Vagina (tissue), 2 donors: ENCODE measurements at places on chromosomes 1 and 21.
A peak's percentile ranks its signal among the peaks of the same experiment; 100 is the strongest.

DNA sequence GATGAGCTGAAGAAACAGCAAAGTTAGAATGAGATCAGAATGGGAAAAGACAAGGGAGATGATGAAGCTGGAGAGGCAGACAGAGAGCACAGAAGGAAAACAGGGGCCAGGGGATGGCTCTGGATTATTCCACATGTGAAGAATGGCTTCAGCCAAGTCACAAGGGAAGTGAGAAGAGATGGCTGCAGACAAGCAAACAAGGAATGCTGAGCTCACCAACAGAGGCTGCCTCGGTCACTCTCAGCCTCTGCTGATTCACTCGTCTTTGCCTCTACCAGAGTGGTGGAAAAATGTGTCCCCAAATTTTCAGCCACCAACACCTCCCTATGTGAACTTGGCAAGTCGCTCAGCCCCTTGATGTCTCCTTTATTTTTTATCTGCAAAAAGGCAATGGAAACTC is 46.7 kb downstream of the TRABD2B start:
- DNase-seq, result no peak

GRCh38 chr1:36433102-36433501 is 17.1 kb downstream of the OSCP1 start:
- DNase-seq, result no peak

DNA sequence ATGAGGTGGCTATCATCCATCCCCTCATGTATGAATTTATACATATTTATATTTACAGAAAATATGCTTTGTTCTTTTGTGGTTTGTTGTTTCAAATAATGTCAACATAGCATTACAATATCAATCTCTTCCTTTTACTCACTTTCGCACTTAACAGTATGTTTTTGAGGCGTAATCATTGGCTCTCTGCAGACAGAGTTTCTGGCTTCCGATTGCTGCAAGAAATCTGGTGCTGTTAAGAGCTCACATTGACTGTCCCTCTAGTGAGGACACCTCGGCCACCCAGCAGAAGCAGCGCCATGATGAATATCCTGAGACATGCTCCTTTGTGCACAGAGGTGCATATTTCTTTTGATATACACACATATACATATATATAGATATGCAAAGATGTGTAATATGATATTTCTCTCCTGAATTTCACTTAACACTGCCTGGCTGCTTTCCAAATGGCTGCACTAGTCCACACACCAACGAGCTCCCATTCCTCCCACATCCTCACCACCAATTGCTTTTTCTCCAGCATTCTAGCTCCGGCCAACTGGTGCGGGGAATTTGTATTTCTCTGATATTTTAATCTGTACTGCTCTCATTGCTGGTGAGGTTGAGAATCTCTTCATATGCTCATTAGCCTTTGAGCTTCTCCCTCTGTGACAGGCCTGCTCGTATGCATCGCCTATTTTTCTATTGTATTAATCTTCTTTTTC is 248.4 kb downstream of the SIPA1L2 start:
- peak; percentile 20 for DNase-seq

DNA sequence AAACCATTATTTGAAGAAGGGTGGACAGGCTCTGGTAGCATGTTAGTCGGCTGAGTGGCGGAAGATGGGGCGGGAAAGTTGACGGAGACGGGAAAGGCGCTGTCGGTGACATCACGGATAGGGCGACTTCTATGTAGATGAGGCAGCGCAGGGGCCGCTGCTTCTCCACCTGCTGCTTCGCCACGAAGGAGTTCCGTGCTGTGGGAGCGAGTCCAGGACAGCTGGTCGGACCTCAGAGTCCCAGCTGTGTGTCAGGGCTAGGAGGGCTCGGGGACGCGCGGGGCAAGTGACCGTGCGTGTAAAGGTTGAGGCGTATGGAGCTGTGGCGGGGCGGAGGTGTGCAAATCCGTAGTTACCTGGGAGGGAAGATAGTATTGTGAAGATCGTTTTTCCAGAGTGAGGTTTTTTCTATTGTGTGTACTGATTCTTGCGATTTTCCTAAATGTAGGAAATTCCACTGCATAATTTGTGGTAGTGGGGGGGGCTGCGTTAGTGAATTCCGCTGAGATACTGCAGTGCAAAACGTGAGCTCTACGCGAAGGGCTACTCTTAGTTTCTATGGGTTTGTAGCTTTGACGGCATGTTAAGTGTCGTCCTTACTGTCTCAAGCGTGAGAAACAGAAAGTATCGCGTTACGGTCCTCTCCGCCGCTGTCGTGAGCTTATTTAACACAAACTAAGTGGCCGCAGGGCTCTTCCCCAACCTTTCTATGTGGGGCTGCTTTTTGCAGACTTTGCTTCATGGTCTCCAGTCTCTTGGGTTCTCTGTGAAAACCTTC is 111.2 kb upstream of the NBPF11 start:
- DNase-seq, result no peak

GRCh38 chr1:170397061-170397460 is 134.9 kb upstream of the GORAB start:
- no peak for DNase-seq

DNA sequence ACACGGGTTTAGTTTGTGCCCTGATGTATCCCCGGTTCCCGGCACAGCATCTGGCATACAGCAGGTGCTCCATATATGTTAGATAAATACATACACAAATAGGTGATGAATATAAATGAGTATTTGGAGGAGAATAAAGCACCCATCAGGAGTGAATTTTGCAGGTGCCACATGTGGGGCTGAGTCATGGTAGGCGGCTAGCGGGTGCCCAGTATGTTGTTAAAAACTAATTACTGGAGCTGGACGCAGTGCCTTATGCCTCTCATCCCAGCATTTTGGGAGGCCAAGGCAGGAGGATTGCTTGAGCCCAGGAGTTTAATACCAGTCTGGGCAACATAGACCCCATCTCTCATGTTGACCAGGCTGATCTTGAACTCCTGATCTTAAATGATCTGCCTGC is 16.7 kb upstream of the WASF2 start:
- no peak for DNase-seq

GRCh38 chr1:7267493-7267892 is 482.2 kb downstream of the CAMTA1 start:
- DNase-seq, result peak; percentile 25

DNA sequence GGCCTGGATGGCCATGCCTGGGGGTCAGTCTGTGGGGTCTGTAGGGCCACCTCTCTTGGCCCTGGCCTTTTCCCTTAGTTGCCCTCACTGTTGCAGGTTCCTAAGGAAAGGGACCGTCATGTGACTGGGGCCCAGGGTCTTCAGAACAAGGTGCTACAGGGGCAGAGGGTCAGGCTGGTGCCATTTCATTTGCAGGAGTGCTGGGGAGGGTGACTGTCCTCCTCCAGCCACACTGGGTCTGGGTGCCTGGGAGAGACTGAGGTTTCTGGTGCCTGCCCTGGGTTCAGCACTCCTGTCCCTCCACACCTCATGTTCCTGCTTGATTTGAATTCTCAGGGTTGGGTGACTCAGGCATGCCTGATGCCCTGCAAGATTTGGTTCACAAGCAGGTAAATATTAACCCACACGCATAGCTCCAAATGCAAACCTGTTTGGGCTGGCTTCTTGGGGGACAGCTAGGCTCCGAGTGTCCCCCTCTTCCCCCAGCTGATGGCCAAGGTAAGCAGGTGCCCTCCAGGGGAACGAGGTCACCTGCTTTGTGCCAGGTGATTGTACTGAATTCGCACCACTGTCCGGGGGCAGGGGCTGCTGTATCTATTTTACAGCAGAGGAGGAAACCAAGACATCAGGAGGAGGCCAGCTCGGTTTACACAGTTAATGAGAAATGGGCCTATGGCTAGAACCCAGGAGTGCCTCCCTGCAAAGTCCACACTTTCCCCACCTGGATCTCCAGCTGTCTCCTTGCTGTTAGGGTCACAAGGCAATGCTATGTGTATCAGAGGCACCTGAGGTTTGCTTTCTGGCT is 20.3 kb downstream of the ARHGEF10L start:
- no peak for DNase-seq

DNA sequence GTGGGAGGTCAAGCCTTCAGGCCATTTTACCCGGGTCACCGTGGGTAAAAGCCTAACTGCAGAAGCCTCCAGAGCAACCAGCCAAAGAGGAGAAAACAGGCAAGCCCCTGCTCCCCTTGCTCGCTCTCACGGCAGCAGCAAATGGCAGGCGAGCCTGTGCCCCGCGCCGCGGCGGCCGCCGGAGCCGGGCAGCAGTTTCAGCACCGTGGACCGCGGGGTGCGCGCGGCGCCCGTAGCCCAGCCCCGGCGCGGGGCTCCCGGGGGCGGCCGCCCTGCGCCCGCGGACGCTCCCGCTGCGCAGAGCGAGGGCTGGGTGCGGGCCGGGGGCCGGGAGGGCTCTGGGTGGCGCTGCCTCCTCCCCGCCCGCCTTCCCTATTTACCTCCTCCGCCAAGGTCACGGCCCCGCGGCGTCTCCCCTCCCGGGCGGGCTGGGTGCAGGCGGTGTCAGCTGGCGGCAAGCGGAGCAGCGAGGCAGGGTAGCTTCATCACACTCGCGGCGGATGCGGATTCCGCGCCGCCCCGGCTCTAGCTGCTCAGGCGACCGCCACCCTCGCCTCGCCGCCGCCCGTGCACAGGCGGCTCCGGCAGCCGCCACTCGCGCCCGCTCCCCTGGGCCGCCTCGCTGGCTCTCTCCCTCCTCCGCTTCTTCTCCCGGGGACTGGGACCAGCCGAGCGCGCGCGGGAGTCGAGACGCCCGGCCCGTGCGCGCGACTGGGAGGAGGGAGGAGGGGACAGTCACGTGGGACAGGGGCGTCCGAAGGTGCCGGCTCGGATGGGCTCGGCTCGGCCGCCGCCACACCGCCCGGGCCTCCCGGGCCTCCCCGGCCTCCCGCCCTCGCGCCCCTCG is at the start of gene RGS7:
Gene RGS7, minus strand, starts transcription at position 687 of the 847 bp plus-strand sequence.
- no peak for DNase-seq

DNA sequence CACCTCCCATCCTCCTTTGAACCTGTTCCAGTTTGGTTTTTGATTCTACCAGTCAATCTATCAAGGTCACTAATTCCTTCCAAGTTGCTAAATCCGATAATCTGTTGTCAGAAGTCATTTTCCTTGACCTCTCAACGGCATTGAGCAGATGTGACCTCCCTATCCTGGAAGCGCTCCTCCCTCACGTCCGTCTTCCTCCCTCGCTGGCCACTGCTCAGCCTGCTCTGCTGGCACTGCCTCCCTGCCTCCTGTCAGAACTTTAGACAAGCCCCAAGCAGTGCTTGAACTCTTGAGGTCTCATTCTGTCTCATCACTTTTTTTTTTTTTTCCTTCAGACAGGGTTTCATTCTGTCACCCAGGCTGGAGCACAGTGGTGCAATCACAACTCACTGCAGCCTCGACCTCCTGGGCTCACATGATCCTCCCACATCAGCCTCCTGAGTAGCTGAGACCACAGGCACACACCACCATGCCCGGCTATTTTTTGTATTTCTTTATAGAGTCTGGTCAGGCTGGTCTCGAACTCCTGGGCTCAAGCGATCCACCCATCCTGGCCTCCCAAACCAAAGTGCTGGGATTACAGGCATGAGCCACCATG is 4.4 kb upstream of the ACOT7 start:
- no peak for DNase-seq

DNA sequence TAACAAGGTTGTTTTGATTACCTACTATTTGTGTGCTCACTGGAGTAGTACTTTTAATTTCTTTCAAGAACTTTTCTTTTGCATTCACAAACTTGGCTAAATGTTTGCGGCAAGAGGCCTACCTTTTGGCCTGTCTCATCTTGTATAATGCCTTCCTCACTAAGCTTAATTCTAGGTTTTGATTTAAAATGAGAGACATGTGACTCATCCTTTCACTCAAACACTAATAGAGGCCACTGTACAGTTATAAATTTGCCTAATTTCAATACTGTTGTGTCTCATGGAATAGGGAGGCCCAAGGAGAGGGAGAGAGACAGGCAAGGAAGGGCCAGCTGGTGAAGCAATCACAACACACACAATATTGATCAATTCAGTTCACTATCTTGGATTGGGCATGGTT is 66.1 kb downstream of the ZNF644 start:
- DNase-seq, result no peak

DNA sequence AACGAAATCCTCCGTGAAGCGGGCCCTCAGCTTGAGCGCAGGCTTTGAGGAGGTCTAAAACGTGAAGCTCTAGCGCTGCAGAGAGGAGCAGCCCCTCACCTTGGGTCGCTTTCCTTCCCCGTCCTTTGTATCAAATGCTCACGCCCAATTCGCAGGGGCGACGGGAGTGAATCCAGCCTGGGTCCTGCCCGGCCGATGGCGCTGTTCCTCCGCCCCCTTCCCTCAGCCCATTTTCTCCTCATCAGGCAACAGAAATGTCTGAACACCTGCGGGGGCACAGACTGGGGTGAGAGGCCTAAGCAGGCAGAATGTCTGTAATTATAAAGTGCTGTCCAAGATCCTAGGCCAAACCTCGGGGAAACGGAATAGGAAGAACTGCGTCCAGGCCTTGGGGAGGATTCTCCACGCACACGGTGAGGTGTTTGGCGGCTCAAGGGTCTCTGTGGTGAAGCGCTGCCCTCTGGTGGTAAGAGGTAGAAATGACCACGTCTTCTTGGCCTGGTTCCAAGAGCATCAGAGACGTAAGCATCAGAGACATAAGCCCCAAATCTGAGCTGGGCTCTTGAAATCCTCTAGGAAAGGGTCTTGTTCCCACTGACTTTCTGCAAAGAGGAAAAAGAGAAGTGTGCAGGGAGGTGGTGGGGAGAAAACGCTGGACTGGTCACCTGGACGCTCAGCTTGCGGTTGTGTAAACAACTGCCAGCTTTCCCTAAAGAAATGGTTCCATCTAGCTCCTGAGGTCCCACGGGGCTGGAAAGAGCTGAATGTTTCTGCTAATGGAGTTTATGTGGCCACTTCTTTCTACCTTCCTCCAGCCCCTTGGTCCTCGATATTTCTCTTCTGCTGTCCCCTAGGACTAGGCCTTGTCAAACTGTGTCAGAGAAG is 92.1 kb upstream of the CD53 start:
- no peak for DNase-seq

DNA sequence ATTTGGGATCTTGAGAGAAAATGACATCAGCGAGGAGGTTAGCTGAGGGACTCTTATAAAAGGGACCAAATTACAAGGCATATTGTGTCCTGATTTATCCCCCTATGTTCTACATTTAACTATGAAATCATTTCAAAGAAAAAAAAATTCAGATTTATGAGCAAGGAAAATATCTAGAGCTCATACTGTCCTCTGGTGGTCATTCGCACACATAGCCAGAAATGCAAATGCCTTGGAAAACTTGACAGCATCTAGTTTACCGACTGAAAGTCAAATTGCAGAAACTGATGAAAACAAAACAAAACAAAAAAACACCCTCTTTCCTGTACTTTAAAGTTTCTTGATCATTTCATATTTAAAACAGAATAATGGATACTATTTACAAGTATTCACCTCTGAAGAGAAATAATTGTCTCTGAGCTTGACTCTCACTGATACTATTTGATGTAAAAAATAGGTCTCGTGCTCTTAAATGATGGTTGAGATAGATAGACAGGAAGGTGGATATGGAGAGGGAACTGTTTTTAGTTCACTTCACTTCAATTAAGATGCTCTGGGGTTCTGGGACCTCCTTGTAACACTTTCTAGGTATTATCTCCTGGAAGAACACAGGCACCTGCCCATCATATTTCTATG is 253.8 kb downstream of the PCP4 start:
- DNase-seq, result no peak

DNA sequence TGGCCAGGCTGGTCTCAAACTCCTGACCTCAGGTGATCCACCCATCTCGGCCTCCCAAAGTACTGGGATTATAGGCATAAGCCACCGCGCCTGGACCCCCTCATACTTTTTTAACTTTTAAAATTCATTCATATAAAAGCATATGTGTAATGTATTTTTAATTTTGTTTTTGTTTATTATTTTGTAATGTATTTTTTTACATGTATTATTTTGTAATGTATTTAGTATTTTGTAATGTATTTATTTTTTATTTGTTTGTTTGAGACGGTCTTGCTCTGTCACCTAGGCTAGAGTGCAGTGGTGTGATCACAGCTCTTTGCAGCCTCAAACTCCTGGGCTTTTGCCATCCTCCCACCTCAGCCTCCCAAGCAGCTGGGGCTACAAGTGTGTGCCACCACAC is 12.0 kb upstream of the BRWD1 start:
- no peak for DNase-seq
